ENCODE measurements at places on chromosomes 2 and 18.

- no peak for DNase-seq
These were observed 19.0 kb downstream of the CLUL1 start for GRCh38 chr18:615773-616172.

GRCh38 chr18:48882379-48882778 is 68.4 kb downstream of the SMAD7 start:
- no peak for DNase-seq

- no peak for DNase-seq
These were observed 115.4 kb upstream of the PKDCC start for GRCh38 chr2:41932241-41933045.

- DNase-seq: no peak
These were observed 53.6 kb upstream of the GRHL1 start for GRCh38 chr2:9897846-9898245.

DNA sequence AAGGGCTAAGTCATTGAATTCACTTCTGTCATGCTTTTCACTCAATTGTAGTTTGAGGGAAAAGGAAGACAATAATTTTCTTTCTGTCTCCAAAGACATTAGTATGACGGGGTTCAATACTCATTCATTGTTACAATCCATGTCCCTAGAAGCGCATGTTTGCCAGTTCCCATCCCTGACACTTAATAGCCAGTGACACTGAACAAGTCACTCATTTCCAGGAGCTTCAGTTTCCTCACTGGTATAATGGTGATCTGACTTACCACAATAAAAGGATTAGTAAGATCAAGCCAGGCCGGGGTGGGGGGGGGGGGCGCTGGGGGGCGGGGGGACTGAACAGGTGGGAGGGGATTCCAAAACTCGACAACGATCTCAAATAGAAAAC is 144.8 kb upstream of the MAP3K20 start:
- DNase-seq: no peak

- no peak for DNase-seq
These were observed 6.2 kb downstream of the ADAM17 start for GRCh38 chr2:9549420-9549819.

GRCh38 chr18:31825772-31826171 is 65.1 kb upstream of the SLC25A52 start:
- no peak for DNase-seq

- no peak for DNase-seq
These were observed 14.5 kb downstream of the METTL8 start for GRCh38 chr2:171419333-171419732.

All from stimulated activated CD4-positive, alpha-beta T cell treated with anti-CD3 and anti-CD28 coated beads, Interleukin-1b, Interleukin-23, amount 100 ng/mL, for 1 hour (primary cell).